Stimulated activated CD4-positive, alpha-beta T cell treated with anti-CD3 and anti-CD28 coated beads, TNF-alpha, amount 100 ng/mL, for 48 hours (primary cell): ENCODE measurements at places on chromosomes 2 and 18.

GRCh38 chr2:238701341-238702206, 146.3 kb upstream of the TWIST2 start:
- no peak for DNase-seq

DNA sequence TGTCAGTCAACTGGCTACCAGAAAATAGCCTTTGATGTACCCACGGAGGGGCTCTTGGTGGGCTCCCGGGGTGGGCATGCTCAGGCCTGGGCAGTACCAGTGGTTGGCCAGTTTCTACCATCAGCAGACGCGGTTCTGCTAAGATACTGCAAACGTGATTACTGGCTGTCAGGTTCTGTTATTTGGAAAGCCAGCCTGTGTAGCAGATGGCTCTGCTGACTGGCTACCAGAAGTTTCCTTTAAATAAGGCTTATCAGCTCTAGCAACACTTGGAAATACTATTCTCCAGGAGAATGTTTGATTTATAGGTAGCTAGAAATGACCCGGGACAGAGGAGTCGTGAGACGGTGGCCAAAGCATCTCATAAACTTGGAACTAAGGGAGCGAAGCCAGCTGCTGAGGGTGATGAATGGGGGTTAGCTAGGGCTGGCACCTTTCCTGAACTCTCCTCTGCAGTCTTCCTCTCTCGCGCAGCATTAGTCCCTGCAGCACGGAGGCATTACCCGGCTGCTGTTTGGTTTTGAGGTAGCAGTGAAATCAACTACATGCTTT, 171.9 kb downstream of the AGAP1 start:
- no peak for DNase-seq

GRCh38 chr18:78904179-78904531, 75.5 kb upstream of the SALL3 start:
- no peak for DNase-seq

GRCh38 chr2:138202762-138203161, 238.5 kb downstream of the HNMT start:
- DNase-seq = no peak

DNA sequence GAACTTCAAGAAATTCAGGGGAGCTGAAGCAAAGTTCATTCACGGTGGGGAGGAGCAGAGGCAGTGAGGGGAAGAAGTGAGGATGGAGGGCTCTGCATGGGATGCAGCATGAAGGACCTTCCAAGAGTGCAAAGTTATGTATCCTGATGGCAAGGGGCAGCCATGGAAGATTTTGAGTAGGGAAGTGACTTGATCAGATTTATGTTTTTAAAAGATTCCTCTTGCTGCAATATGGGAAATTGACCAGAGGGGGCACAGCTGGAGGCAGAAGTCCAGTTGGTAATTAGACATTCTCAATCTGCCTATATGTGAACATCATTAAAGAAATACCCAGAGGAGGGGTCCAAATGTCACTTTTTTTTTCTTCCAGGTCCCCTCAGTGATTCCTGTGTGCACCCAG, 21.5 kb upstream of the ANXA4 start:
- DNase-seq = no peak

DNA sequence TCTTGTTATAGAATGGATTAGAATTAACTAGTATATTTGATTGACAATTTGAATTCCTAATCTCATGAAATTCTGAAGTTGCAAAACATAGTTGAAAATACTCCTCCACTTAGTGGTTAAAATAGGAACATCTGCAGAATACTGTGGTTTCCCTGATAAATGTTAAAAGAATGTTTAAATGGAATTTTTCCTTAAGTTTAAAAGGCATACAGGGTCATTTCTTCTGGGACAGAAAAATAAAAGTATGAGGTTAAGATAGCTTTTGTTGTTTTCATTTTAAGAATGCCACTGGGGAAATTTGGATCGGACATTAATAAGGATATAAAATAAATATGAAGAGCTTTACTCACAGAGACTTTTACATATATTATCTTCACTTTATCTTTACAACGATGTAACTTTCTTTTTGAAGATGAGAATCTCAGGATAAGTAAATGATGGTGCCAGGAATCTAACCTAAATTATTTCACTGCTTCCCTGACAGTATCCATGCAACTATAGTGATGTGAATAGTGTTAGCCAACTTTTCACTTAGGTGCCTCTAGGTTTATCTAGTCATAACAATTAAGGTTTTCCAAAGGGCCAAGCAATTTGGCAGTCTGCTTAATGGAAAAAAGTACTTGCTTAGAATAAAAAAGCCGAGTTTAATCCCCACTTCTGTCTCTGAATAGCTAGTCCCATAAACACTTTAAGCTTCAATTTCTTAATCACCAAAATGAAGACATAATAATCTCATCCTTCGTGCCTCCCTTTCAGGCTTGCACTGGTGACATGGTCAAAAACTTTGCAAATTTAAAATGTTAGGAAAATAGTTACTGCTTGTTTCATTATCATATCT, 151.8 kb upstream of the STK17B start:
- DNase-seq = no peak

GRCh38 chr2:75621228-75621627, 25.4 kb upstream of the MRPL19 start:
- no peak for DNase-seq

DNA sequence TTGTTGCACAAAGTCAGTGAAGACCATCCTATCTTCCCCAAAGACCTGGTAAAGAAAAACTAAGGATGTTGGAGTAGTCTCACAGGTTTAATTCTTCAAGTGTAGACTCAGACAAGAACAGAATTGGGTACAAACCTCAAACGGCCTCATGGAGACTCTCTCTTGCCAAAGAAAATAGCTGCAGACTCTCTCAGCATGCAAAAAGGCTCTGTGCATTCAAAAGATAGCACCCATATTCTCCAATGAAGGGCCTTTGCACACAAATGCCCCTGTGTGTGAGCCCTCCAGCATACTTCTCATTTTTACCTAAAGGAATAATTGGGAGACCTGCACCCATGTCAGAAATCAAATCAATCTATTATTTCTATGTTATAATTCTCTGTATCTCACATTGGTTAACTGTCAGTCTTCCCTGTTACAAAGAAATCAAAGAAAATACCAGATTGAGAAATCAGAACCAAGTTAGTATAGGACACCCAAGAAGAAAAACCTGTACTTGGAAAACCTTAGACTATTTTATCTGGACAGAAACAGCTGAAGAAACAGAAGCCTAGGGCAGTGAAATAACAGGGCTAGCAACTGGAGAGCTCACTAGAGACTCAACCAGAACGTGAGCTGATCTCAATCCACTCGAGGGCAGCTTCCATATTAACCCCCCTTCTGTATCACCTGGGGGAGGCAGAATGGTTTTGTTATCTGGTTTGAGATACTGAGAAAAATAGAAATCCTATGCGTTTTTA, 134.7 kb upstream of the DNAJC10 start:
- no peak for DNase-seq

GRCh38 chr2:179692610-179693009, 168.8 kb downstream of the ZNF385B start:
- DNase-seq = no peak

DNA sequence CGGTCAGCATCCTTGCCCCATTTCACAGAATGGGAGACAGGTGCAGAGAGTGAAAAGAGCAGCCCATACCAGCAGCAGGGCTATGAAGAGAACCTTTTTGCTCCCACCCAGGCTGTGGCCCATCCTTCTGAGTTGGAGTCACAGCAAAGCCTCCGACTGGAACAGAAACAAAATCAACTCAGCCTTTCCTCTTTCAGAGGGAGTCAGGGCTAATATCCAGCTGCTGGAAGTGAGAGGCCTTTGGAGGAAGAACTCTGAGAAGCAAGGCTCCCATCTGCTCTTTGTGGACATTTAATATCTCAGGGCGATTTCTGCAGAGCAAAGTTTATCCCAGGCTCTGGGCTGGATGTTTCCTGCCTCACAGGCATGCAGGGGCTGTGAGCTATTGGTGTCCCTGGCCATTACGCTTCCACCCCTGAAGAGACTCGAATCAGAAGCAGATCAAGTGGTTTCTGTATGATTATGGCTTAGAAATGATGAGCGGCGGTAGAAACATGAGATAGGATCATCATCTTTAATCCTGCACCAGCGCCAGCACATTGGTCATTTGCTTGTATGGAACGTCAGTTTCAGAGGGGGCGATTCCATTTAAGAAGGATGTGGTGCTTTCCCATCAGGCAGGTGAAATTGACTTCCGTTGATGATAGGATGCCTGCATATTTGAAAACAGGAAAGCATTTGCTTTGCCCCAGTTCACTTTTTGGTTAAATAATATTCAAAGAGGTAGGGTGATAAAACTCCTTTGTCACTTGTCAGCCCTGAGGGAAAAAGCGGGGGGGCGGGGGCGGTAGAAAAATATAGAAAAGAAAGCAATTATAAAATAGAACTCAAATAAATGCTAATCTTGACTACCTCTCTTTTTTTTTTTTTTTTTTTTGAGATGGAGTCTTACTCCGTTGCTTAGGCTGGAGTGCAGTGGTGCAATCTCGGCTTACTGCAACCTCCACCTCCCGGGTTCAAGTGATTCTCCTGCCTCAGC, 152.4 kb downstream of the LRRC30 start:
- DNase-seq = no peak

- no peak for DNase-seq
These were observed 36.9 kb upstream of the PTMA start for GRCh38 chr2:231671270-231672050.

- no peak for DNase-seq
These were observed 119.0 kb downstream of the GCA start for GRCh38 chr2:162462911-162463310.

GRCh38 chr2:65267008-65267407, 39.4 kb downstream of the ACTR2 start:
- no peak for DNase-seq

DNA sequence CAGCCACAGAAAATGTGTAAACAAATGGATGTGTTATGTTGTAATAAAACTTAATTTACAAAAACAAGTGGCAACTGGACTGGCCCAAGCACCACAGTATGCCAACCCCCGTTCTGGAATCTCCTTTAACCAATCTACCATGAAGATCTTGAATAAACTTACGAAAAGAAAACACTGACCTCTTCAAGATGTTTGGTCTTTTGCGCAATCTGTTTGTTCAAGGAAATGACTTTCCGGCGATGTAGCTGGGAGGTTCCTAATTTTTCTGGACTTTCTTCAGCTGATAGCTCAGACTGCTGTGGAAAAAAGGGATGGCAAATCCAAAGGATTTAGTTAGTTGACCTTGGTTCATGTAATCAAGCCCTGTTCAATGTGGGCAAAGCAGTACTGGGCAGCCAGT, 55.7 kb downstream of the CCDC93 start:
- DNase-seq = no peak

DNA sequence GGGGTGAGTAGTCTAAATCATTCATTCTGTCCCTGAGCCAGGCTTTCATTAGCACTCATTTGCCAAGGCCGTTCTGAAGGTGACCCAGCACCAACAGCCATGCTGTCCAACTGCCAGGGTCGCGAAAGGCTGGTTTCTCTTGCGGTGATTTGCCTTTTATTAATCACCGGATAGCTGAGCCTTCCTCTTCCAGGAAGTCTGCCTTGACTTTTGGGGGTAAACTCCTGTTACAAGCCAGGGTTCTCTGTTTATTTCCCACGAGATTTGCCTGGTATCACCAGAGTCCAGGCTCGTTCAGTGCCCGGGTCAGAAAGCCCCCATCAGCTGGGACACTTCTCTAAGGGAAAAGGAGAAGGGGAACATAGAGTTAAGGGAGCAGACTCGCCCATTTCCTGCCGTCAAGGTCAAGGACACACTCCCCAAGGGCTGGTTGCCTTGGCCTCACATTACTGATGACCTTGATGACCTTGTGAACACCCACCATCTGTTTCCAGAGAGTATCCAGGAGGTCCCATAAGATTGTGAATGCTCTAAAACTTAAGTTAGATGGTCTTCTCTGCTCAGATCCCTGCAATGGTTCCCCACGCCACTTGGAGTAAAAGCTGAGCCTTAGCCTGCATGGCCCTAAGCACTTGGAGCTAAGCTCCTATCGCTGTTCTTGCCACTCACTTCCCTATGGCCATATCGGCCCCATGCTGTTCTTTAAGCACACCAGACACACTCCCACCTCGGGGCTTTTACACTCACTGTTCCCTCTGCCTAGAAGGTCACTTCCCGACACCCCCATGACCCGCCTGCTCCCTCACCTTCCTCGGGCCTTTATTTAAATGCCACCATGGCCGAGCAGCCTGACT, 118.0 kb upstream of the STPG4 start:
- DNase-seq = no peak

GRCh38 chr2:219271021-219271420, 8.1 kb upstream of the DNAJB2 start:
- no peak for DNase-seq

DNA sequence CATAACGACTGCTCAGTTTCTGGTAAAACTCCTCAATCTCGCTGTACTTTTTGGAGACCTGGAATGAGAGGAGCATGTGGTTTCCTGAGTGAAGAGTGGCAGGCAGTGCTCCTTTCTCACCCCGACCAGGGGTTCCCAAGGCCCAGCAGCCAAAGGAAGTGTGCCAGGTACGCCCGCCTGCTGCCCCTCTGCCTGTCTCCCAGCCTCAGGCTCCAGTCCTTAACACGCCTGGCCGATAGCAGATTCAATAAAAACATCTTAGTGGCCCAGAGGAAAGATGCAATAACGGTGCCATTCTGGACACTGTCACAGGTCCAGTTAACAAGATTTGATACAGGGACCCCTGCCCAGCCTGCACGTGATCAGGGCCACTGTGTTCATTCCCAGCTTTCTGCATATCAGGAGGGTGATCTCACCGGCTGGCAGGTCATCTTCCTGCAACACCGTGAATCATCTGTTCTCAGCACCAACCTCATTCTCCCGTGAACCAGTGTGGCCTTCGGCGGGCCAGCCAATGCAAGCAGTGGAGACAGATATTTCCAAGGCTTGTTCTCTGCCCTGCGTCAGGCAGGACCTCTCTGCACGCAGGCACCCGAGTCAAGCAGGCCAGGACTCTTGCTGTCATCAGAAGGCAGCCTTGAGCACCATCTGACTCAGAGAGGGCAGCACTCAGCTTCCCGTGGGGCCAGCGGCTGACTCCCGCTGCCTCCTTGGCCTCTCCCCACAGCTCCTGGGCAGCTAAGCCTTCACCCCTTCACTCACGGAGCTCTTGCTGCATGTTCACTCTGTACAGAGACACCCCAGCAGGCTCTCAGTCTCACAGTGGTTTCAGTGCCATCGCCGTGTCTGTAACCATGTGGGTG, 9.5 kb downstream of the HS1BP3 start:
- DNase-seq = no peak

DNA sequence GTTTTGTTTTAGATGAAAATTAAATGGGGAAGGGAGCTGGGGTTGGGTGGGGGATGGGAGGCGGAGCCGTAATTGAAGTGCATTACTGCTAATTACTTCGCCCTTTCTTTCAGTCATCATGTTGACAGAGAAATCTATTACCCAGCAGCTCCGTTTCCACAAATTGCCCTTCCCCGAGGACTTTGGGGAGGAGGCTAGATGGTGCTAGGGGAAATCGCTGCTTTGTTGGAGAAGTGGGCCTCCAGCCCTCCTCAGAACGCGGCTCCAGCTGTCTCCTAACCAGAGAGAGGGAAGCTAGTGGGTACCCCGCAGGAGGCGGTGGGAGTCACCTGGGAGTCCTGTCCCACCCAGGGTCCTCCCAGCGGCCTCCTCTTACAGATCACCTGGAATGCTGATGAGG, 130.9 kb upstream of the MYCN start:
- DNase-seq = no peak

- no peak for DNase-seq
These were observed 353.9 kb upstream of the GYPC start for GRCh38 chr2:126302043-126302442.

GRCh38 chr2:64405581-64406406, 48.2 kb upstream of the LGALSL start:
- no peak for DNase-seq
